ENCODE measurements at places on chromosomes 4 and X.

- no peak for DNase-seq
Observed at GRCh38 chr4:41935652-41936021, 408 bp downstream of the TMEM33 start.

GRCh38 chr4:185718578-185719499 is 93.2 kb downstream of the SORBS2 start:
- DNase-seq: no peak

GRCh38 chr4:155376387-155377268 is at the start of gene MAP9:
Gene MAP9, minus strand, starts transcription at chr4:155376965. Its CDS starts 1,115 bp downstream, at chr4:155375850.
- DNase-seq: peak; percentile 96

DNA sequence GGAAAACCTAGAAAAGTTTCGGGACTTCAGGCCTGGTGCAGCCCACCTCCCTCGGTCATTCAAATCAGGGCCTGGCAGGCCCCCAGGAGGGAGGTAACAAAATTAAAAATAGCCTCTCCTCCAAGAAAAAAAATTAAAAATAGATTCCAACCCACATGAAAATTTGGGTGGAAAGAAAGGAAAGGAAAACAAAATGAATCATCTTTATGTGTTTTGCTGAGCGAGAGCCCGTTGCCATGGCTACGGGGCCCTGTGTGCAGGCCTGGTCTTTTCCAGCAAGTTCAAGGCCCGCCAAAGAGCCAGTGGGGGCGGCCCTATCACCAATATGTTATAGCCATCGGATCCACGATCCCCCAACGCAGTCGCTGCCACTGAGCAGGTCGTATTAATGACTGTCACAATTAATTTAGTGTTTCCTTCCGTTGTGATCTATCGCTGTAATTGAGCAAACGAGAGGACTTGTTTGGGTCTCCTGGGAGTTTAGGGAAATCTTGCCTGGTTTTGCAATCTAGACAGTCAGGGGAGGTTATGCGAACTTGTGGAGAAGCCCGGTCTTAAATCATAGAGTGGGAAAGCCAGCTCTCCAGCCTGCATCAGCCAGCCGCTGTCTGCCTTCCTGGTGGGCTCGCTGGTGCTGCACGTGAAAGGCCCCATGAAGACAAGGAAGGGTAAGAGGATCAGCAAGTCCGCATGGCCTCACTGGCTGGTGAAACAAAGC is 452.4 kb downstream of the BCOR start:
- no peak for DNase-seq

Measured in CD4-positive, alpha-beta T cell treated with Interleukin-4 for 1 hour (primary cell).